SJCRH30 (cell line): ENCODE measurements at places on chromosomes 6 and 20. TPM values are rescaled to one million over a fixed set of nuclear protein-coding genes. Genes with fewer than 3 reads are reported as not detected.

Gene SLC22A2
- total RNA-seq, result 0.02 TPM in 1 of 2 replicates, not detected in the other

GRCh38 chr6:80094017-80094416 is 12.5 kb upstream of the BCKDHB start:
- DNase-seq, result no peak

DNA sequence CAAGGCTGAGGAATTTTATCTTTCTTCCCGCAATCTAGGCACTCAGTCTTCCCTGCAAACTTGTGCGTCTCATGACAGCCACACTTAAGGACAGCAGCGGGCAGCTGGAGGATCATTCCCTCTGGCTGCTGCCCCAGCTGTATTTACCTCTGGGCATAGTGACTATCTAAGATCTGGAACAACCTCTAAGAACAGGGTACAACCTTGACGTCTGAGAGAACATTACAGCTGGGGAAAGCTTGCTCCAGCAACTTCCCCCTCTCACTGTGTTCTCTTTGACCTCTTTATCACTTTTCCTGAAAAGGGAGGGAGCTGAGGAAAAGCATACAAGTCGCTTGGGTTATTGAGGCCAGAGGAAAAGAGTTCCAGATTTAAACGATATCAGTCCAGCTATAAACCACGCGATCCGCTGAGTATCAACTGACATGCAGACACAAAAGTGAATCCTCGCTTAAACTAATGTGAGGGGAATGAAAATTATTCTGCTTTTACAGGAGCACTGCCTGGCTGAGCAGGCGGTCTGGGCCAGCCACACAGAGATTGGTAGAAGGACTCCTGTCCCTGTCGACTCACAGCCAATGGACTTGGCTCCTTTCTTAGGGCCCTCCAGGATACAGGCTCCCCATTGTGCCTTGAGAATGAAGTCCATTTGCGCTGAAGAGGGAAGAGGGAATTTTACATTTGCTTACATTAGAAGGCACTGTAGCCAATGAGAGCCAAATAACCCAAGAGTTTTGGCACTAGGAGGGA is 153.3 kb downstream of the QRSL1 start:
- DNase-seq, result no peak

DNA sequence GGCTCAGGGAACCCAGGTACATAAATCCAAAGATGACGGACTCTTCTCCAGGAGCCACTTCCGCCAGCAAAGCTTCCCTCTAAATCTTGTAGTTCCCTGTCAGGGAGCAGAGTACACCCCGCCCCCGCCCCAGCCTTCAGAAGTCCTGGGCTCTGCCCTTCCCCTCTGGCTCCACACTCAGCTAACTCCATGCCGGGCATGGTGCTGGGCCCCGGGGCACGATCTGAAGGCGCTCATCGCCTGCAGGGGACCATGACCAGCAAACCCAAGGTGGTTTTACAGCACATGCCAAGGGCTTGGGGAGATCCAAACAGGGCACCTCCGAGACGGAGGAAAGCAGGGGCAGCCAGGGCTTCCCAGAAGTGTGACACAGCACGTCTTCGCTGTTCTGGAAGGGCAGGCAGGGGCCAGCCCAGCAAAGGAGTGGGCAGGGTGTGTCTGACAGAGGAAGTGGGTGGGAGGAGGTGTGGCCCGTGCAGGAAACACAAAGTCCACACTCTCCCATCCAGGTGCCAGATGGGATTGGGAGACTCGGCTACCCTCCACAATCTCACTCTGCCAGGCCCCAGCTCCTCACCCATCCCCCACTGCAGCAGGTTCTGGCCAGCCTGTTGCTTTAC is 41.6 kb upstream of the SLC22A2 start:
- no peak for DNase-seq

DNA sequence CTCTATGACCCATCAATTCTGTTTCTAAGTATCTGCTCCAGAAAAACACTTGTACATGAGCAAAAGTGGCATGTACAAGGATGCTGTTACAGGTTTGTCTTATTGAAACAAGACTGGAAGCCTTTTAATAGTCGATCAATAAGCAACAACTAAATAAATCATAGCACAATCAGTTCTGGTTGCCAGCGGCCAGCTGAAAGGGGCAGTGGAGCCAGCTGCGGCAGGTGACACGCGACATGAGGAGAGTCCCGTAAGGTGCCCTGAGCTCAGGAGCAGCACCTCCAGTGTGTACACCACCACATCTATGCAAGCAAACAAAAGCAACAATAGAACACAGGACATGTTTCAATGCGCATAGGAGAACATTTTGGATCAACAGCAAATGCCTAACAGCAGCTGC is 20.7 kb upstream of the NNAT start:
- no peak for DNase-seq

GRCh38 chr20:51413857-51414256 is 128.7 kb downstream of the NFATC2 start:
- DNase-seq, result no peak
